AML-193 (cell line): ENCODE measurements at places on chromosomes 7 and 10.

DNA sequence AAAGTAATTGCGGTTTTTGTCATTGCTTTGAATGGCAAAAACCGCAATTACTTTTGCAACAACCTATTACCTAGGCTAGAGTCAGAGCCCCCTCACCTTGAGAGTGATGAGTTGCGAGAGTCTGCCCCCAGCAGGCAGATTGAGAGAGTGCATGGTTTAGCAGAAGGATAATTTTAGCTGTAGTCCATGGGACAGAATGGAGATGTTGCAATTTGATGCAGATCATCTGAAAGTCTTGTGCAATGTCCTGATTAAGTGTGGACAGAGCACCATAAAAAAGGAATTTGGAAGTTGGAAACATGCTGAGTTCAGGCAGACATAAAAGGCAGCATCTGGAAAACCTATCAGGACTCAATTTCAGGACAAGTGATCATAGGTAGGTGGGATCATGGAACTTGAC lies 48.7 kb downstream of the GPR141 start:
- peak; percentile 95 for DNase-seq

GRCh38 chr10:476455-476780 lies 213.1 kb downstream of the DIP2C start:
- DNase-seq = no peak

DNA sequence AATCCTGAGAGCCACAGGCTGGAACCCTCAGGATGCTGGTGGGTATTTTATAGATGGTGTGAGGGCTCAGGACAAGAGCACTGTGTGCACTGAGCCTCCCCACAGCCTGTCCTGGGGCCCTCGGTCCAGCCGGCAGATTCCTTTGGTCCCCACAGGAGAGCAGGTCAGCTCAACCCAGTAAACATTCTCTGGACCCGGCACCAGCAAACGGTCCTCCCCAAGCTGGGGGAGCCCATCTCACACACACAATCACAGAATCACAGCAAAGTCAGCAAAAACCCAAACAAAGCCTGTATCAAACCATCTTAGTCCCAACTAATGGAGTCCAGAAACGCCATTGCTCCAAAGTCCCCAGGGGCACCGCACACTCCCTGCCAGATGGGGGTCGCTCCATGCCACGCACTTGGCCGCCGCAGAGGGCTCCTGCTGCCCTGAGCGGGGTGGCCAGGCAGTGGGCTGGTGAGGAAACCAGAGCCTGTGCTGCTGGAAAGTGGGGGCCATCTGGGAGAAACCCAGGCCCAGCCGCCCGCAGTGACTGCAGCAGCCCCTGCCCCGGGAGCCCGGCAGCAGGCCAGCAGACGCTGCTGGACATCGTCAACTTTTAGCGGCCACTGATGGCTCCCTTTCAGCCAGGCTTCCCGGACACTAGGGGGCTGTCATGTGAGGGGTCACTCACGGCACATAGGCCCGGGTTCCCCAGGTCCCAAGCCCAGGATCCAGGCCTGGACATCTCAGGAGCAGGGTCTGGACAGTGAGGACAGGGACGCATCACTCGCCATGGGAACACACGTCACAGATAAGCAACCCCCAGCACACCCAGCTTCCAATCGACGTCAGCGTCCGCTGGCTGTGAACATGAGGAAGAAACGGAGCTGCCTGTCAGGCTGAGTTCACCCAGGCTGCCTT lies 52.6 kb downstream of the DPYSL4 start:
- DNase-seq = no peak

DNA sequence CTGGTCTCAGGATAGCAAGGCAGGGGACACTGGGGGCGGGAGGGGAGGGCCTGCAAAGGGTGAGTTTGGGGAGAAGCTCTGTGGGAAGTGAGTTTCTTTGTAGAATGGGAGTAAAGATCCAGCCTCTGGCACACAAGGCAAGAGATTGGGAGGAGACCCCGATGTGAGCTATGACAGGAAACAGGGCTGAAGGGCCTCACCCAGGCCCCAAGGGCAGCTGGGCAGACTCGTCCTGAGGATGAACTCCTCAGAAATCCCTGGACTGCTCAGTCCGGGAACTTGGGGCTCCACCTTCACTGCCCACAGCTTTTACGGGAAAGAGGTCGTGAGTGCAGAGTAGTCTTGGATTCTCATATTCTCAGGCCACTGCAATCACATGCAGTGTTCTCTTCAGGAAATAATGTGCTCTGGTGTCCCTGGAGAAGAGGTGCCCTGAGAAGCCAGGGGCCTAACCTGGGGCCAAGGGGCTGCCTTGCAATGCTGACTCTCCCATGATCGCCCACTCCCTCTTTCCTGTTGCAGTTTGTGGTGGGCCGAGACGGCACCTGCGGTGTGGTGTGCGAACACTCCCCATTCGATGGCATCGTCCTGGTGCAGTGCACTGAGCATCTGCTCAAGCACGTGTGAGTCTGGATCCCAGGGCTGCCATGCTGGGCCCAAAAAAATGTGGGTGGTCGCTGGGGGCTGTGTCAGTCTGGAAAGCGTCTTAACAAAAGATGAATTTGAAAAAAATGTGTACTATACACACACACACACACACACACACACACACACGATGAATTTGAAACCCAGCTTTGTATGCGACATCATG lies 31.3 kb upstream of the C10orf53 start:
- no peak for DNase-seq

- DNase-seq = no peak
Measured at GRCh38 chr7:155371884-155372781, 74.5 kb downstream of the INSIG1 start.

GRCh38 chr10:118734475-118734874 lies 20.3 kb downstream of the CACUL1 start:
- no peak for DNase-seq

GRCh38 chr7:151992375-151992774 lies 33.1 kb upstream of the GALNT11 start:
- peak; percentile 35 for DNase-seq

DNA sequence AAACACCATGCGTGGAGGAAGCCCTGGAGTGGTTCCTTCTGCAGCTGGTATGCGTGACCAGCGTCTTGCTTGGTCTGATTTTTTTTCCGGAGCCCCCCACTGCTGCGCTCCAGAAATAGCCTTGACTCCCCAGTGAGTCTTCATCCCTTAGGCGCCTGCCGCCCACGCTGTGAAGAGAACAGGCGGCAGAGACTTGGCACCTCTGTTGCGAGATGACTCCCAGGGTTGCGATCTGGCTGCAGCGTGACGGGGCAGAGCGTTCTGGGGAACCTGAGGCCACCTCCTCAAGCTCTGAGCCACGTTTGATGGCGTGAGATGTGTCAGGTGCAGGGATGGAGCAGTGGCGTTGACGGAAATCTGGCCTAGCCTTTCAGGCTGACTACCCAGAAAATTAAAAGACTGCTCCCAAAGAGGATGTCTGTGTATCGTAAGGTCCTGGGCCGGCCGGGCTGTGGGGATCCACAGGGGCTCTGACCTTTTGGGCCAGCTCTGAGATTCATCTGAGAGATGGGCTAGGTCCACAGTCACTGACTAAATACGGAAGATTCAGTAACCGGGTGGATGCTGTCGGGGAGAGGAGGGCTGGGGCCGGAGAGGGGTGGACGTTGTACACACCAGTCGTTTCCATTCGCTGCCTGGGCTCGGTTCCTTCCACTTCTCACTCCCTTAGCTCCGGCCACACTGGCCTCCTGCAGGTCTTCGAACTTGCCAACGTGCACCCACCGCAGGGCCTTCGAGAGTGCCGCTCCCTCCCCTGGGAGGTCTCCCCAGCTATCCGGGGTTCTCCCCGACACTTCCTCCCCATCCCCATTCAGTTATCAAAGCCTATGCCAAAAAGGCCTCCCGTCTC lies 33.8 kb downstream of the PFKFB3 start:
- no peak for DNase-seq

GRCh38 chr7:54814401-54814800 lies 55.4 kb upstream of the SEC61G start:
- DNase-seq = no peak

DNA sequence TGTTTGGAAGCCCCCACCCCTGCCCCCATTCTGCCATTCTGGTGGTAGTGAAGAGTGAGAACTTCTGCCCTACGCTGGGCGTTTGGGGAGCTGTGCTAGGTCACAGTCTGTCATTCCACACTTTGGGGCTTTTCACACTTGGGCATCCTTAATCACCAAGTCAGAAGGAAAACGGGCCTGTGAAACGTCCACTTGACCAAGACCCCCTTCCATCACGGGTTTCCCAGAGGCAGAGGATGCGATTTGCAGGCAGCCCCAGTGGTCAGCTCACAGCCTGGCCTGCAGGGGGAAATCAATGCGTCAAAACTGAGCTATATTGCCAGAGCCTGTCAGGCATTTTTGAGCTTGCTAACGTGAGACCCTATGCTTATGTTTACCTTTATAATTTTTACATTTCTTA lies 663.3 kb upstream of the MGMT start:
- no peak for DNase-seq

DNA sequence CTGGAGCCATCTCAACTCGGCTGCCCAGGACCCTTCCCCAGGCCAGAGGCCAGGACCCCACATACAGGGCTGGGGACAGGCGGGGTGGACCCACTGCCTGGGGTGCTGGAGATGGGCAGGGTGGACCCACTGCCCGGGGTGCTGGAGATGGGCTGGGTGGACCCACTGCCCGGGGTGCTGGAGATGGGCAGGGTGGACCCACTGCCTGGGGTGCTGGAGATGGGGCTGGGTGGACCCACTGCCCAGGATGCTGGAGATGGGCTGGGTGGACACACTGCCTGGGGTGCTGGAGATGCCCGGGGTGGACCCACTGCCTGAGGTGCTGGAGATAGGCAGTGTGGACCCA lies 32.4 kb upstream of the FOXL3 start:
- no peak for DNase-seq

DNA sequence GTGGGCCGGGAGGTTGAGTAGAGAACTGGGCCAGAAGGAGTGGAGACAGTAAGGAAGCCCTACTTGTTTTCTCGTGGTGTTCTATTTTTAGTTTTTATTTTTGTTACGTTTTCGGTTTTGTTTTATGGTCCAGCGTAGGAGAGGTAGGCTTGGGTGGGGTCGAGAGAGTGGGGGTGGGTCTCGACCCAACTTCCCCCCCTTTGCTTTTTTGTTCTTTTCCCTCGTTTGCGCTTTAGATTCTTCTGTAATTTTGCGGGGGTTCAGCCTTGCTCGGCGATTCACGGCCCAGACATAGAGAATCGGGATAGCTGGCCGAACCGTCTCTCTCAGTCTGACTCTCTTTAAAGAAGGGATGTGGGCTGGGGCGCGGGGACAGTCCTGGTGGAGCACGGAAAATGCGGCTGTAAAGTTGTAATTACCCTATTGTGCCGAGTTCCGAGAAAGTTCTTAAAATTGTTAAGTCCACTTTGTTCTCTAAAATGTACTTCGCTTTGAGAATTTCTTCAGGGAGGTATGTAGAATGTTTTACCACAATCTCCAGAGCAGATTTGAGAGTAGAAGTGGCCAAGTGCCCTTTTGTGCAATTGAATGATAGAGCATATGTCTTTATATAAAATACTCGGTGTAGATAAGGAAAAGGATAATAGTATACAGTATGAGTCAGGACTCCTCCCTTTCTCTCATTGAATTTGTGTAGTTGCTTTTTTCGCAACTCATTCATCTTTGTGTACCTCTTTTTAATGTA lies 816 bp downstream of the DMTF1 start:
- DNase-seq = no peak

GRCh38 chr7:135467207-135467711 lies 42.6 kb downstream of the CNOT4 start:
- DNase-seq = no peak

GRCh38 chr7:6507906-6508305 lies 43.4 kb downstream of the GRID2IP start:
- no peak for DNase-seq

- DNase-seq = no peak
Measured at GRCh38 chr7:28957751-28958234, 337 bp downstream of the TRIL start.

DNA sequence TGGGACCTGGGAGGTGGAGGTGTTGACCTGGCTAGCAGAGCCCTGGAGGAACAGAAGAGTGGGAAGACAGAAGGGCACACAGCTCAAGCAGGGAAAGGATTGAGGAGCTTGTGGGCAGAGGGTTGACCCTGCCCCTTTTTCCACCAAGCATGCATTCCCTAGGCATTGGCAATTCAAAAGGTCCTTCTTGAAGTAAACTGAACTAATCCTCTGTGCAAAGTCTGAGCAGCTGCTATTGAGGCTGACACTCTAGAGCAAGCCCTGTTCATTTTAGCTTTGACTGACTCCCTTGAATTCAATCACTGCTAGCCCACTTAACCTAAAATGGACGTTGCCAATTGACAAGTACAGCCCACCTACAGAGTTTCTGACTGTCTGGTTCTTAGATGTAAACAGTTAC lies 116.5 kb upstream of the TNS3 start:
- no peak for DNase-seq

GRCh38 chr7:54813398-54813797 lies 54.4 kb upstream of the SEC61G start:
- no peak for DNase-seq

DNA sequence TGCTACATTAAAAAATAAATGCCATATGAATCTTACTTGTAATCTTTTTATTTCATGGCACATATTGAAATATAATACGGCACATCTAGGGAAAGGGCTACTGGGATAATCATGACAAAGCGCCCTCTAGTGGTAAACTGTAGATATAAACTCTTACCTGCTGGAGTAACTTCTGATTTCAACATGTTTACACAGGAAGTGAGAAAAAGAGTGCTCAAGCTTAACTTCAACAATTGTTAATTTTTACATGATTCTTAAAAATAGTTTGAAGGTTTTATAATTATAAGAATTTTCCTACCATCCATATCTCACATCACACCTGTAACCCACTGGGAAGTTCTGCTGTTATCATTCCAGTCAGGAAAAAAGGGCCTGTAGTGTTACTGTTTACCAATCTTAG lies 2.0 kb upstream of the HEPACAM2 start:
- peak; percentile 69 for DNase-seq

- DNase-seq = no peak
Measured at GRCh38 chr7:99014113-99014985, 129.6 kb downstream of the SMURF1 start.

DNA sequence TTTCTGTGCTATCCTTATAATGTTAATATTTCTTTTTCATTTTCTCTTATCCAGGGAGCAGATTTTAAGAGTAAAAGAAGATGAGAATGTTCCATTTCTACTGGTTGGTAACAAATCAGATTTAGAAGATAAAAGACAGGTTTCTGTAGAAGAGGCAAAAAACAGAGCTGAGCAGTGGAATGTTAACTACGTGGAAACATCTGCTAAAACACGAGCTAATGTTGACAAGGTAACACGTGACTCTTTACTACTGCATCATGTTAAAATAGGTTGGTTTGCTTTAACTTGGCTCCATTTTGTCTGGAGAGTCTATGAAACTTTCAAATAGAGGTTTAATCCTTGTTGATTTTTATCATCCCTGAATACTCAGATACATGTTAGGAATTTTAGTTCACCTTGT lies 73.3 kb downstream of the RALA start:
- DNase-seq = no peak
